ENCODE measurements at places on chromosomes 13 and 19.

DNA sequence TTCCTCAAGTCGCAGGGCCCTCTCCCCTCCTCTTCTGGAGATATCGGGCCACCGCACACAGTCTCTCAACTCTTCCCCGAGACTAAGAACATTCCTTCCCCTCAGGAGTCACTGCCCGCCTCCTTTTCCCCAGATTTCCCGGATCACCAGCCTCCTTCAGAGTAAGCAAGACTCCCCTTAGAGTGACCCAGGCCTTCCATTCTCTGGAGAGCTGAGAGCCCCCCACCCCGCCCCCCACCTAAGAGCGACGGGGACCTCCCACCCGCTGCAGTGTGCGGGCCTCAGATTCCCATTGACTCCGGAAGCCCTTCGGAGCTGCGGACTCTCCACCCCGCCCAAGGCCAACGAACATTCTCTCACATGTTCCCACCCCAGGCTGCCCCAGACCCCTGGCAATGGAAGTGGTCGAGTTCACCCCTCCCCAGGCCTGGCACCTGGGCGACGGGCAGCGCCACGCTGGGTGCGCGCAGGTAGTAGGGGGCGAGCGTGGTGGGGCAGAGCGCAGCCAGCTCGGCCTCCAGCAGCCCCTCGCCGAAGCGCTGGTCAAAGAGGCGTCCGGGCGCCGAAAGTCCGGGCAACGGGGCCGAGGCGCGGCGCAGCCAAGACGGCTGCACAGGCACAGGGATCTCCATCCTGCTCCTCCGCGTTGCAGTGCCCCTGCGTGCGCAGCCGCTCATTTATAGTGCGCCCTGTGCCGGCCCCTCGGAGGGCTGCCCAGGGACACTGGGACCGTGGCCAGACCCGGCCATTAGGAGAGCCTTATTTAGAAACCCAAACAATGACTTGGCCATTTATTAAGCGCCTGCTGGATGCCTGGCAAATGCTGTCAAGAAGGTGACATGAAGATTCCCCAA lies at the start of gene HSPB6:
Gene HSPB6 (minus strand): TSS at position 653 of the 854 bp plus-strand sequence. CDS start 21 bp downstream, at position 632.
- peaks cover 6% of the 10 kb centered on the region for H3K36me3 ChIP-seq
- DNase-seq = peak; percentile 90
- H3K27me3 ChIP-seq = no peaks in the 10 kb centered on the region
- no peaks in the 10 kb centered on the region for H3K4me1 ChIP-seq
- peak within 1 kb of the TSS; percentile 86 for H3K4me3 ChIP-seq

GRCh38 chr19:53275480-53275879 lies 8.0 kb upstream of the VN1R4 start:
- H3K4me3 ChIP-seq = no peak overlapping the region
- no peaks in the 10 kb centered on the region for H3K4me1 ChIP-seq
- H3K27ac ChIP-seq = no peak overlapping the region

- H3K27me3 ChIP-seq = no peaks in the 10 kb centered on the region
- H3K4me1 ChIP-seq = no peaks in the 10 kb centered on the region
- no peak overlapping the region for H3K27ac ChIP-seq
- H3K4me3 ChIP-seq = no peak overlapping the region
- DNase-seq = no peak
Measured at GRCh38 chr19:51780270-51780669, 14.7 kb upstream of the FPR3 start.

- H3K4me3 ChIP-seq = peak overlapping the region; percentile 79
- no peaks in the 10 kb centered on the region for H3K27me3 ChIP-seq
- no peaks in the 10 kb centered on the region for H3K36me3 ChIP-seq
- peaks cover 13% of the 10 kb centered on the region for H3K4me1 ChIP-seq
- peak overlapping the region; percentile 96 for H3K27ac ChIP-seq
Measured at GRCh38 chr19:32404213-32404932, 1.2 kb upstream of the DPY19L3 start.

Measured in sigmoid colon (tissue), 7 donors.